Stimulated activated CD4-positive, alpha-beta T cell treated with anti-CD3 and anti-CD28 coated beads, Interleukin-4, amount 100 ng/mL, for 1 hour (primary cell): ENCODE measurements at places on chromosomes 12 and 14.

GRCh38 chr12:52604859-52605258 lies 3.6 kb upstream of the KRT72 start:
- no peak for DNase-seq

DNA sequence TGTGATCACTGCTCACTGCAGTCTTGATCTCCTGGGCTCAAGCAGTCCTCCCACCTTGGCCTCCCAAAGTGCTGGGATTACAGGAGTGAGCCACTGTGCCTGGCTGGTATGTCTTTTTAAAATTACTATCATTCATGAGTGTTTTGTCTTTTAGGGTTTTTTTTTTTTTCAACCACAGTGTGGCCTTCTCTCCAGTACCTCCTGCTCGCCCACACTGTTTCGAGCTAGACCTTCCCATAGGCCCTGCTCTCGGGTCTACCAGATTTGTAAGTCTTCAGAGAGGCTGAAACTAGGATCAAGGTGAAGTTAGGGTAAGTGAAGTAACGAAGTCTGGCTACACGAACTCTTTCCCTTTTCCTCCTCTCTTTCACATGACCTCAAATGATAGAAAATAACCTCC lies 1.5 kb downstream of the BIN2 start:
- no peak for DNase-seq

DNA sequence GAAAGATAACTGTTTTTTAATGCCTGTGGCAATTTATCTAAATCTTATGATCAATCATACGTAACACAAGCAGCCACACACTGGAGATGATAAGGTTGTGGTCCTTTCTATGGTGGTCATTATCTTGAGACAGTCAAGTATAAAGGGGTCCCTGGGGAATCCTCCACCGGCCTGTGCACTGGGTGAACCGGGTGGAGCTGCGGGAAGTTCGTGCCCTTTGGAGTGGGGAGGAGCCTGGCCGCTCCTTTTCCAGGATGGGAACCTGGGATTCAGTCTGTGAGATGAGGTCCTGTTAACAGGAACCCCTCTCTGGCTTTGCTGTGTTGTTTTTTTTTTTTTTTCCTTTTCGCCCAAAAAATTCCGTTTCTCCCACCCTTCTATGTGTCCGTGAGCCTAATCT lies 167.5 kb upstream of the RPL10L start:
- no peak for DNase-seq

- no peak for DNase-seq
These were observed 217.4 kb downstream of the SLC41A2 start for GRCh38 chr12:104740668-104741067.

DNA sequence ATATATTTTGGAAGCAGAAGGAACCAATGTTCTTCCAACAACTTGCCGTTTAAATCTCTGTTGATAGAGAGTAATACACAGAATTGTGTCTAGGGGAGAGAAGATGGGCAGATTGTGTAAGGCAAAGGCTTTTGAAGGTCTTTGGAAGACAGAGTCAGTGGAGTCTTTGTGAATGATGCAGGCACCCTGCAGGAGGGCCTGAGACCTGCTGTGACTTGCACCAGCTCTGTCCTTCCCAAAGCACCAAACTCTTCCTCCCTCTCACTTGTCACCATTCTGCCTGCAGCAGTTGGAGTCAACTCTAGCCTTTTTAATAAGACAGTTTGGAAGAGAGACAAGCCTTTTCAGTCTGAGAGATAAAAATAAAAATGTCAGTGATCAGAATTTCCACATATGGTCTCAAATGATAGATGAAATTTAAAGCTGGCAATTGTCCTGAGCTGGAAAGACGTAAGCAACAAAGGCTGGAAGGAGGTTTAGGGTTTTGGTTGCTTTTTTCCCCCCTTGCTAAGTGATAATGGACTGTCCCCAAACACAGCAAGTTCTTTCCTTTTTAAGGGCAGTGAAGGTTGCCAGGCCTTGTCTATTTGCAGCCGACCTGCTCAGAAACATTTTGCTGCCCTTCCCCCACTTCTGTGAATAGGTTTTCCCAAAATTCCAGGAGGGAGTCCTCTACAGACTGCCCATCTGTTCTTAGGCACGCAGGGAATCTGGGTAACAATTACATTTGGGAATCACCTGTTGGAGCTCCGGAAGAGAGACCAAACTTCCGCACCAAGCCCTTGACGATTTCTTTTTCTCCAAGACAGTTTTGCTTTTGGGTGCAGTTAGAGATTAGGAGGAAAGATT lies 103.0 kb upstream of the NTF3 start:
- DNase-seq: no peak

DNA sequence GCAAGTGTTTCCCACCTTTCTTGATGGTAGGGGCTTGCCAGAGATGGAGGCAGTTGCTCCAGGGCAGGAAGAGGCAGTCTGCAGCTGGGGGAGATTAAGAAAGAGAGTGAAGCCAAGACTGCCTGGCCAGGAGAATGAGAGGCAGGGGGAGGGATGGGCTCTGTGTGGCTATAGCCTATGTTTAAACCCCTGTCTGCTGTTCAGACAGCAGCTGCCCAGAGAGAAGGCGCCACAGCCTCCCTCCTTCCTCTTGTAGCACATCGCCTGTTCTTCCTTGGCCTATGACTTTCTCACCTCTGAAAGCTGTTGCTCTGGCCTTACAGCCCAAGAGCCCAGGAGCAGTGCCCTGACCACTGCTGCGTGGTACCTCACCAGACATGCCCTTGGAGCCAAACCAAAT lies 61.7 kb downstream of the EMP1 start:
- no peak for DNase-seq

GRCh38 chr12:119222222-119222951 lies 43.7 kb downstream of the HSPB8 start:
- no peak for DNase-seq

- no peak for DNase-seq
These were observed 132.7 kb upstream of the EEA1 start for GRCh38 chr12:93061473-93062419.

- DNase-seq: no peak
These were observed 421.9 kb downstream of the TMEM132D start for GRCh38 chr12:129481921-129482320.

DNA sequence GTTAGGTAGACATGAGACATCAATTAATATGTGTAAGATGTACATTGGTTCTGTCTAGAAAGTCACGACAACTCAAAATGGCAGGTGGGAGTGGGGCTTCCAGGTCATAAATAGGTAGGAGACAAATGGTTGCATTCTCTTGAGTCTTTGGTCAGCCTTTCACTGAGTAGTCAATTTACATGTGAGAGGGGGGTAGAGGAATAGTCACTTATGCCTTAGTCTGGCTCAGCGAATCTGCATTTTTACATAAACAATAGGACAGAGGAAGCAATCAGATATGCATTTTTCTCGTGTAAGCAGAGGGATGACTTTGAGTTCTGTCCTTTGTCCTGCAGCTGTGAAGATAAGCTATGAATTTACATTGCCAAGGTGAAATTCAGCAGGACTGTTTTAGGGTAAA lies 27.8 kb upstream of the UNC79 start:
- DNase-seq: no peak

DNA sequence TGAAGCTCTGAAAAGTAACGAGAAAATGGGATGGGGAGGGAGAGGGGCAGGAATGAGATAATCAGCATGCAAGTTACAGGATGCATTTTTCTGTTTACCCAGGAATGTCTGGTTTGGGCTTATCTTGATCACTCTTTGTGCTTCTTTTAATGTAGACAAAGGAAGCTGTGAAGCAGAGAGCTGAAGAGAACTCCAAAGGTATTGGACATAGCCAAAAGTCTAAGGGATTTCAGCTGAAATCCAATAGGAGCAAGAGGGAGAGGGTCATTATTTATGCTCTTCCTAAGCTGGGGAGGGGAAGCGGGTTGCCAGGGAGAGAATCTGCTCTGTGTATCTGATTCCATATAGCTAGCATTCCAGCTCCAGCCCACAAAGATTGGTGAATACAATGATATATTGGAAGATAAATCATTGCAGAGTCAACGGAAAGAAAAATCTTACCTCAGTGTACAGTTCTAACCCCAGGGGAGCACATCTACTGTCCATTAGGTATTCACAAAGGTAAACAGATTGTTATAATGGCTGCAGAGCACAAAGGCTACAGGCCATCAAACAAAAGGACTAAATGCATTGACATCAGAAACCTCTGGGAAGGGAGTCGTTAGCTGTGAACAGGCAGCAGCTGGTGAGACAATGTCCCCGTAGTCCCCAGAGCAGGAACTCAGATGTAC lies 61.0 kb upstream of the PELI2 start:
- no peak for DNase-seq

DNA sequence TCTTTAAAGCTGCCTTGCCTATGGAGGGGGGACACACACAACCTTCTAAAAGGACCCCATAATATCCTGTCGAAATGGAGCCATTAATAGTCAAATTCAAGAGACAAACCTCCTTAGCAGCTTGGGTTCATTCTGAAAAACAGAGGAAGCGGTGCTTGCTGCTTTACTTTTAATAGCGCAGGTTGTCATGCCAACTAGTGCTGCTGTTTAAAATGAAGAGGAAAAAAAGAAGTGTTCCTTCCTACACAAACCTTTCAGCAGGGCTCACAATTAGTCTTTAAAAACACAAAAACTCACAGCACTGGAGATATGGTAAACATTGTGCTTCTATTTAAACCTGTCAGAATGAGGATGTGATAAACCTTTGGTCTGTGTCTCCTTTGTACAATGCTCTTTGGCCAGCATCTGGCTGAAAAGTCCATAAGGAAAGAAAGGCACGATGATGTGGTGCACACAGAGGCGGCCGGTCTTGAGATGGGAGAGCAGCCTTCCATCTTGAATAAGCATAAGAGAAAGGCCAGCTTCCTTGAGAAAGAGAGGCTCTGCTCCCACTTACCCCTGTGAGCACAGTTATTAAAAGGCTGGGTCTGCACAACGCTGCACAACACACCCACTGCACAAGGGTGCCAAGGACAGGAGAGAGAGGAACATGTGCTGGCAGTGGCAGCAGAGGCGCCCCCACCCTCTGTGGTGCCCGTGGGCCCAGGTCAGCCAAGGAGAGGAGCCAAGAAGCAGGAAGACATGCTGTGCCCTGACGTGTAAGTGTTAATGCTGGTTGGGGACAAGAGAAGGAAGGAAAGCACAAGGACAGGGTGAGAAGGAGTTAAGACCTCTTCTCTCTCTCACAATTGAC lies 144.6 kb downstream of the TTC7B start:
- DNase-seq: no peak

GRCh38 chr14:92373336-92373735 lies 50.4 kb downstream of the SLC24A4 start:
- no peak for DNase-seq

DNA sequence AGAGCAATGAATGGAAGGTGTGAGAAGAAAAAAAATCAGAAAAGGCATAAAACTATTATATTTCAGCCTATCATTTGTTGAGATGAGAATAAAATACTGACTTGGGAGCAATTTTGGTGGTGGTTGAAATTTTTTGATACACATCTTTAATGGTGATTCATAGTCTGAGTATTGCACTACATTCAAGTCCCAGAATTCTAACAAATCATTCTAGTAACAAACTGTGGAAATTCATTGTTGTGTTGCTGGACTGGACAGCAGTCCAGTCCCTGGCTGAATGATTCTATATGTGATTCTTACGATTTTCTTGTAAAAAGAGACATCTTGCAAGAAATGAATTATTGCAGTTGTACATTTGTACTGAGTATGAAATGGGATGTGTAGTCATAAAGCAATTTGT lies 268.6 kb downstream of the TRHDE start:
- DNase-seq: no peak

DNA sequence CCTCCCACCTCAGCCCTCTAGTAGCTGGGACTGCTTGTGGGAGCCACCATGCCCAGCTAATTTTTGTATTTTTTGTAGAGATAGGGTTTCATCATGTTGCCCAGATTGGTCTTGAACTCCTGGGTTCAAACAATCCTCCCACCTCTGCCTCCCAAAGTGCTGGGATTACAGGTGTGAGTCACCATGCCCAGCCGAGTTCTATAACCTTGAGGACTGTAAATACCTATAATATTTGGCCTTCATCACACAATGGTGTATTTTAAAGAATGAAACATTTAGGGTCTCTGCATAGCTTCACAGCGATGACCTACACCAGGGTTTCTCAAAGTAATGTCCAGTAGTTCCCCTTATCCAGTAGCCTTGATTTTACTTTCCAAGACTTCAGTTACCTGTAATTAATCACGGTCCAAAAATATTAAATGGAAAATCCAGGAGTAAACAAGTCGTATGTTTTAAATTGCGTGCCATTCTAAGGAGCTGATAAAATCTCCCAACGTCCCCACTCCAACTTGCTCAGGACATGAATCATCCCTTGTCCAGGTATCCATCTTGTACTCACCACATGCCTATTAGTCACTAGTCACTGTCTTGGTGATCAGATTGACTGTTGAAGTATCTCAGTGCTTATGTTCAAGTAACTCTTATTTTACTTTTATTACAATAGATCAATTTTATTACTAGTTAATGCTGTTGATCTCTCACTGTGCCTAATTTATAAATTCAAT lies 368.2 kb downstream of the BTG1 start:
- DNase-seq: no peak

DNA sequence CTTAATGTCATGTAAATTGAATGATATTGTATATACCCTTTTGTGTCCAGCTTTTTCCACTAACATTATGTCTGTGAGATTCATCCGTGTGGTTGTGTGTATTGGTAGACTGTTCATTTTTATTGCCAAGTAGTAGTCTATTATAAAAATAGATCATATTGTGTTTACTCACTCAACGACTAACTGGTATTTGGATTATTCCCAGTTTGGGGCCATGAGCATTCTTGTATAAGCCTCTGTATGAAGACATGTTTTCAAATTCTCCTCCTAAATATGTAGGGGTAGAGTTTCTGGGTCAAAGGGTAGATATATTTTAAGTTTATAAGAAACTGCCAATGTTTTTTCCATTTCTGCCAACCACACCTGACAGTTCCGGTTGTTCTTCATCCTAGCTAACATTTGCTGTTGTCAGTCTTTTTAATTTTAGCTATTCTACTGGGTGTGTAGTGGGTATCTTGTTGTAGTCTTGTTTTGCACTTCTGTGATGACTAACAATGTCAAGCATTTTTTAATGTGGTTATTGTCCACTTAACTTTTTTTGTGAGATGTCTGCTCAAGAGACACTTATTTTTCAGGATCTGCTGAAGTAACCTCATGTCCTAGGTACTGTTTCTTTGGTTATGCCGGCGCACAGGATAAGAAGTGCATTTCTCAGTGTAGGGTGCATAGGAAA lies 93.2 kb downstream of the DACT1 start:
- no peak for DNase-seq

GRCh38 chr14:50001999-50002925 lies 109.4 kb downstream of the ARF6 start:
- peak; percentile 34 for DNase-seq

GRCh38 chr14:77044783-77045237 lies 16.3 kb upstream of the IRF2BPL start:
- no peak for DNase-seq

- no peak for DNase-seq
These were observed 34.4 kb downstream of the DDX51 start for GRCh38 chr12:132109741-132110140.

DNA sequence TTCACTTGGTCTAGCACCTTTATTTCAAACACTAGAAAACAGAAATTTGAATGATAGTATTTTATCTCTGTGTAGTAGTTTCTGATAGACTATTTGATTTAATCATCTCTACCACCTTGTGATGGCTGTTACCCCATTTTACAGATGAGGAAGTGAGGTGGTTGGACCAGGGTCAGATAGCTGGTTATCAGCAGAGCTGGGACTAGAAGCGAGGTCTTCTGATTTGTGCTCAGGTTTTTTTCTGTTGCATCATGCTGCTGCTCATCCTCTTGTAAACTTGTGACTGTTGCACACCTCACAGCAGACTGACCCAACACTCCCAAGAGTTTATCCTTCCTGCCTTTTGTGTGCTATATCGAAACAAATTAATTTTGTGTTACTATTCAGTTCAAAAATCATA lies 10.1 kb upstream of the MANSC4 start:
- DNase-seq: no peak
